ENCODE measurements at places on chromosomes 12 and 14.

- no peak for DNase-seq
Observed at GRCh38 chr14:52235866-52236510, 31.5 kb upstream of the PTGDR start.

- DNase-seq: no peak
Observed at GRCh38 chr12:53039851-53040250, 10.0 kb upstream of the TNS2 start.

GRCh38 chr12:80490329-80490728, 46.3 kb downstream of the PTPRQ start:
- DNase-seq: no peak

DNA sequence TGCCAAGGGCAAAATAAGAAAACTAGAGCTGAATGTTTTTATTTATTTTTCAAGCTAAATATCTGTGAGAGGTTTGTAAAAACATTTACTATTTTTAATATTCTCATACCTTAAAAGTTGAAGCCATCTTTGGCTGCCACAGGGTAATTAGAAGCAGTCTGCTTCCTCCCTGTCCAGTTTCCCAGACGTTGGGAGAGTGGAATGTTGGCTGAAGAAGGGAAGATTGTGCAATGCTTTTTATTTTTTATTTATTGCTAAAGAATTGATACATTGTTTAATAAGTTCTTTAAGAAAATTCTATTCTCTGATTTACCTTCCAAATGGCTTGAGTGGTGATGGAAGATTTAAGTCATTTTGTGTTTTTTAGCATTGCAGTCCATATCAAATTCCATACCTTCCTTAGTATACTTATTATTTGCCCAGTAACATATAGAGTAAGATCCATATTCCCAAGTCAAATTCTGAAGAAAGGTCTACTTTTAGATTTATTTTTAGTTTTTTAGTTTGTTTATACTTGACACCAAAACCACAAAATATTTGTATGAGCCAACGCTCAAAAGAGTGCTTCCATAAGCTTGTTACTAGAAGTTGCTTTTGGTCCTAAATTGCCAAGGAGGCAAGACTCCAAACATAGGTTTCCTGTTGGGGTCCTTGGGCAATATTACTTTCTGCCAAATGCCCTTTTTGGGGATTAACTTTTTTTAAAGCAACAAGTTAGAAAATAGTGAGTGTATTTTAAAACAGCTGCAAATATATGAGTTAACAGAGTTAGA, 124.0 kb upstream of the CPM start:
- no peak for DNase-seq

DNA sequence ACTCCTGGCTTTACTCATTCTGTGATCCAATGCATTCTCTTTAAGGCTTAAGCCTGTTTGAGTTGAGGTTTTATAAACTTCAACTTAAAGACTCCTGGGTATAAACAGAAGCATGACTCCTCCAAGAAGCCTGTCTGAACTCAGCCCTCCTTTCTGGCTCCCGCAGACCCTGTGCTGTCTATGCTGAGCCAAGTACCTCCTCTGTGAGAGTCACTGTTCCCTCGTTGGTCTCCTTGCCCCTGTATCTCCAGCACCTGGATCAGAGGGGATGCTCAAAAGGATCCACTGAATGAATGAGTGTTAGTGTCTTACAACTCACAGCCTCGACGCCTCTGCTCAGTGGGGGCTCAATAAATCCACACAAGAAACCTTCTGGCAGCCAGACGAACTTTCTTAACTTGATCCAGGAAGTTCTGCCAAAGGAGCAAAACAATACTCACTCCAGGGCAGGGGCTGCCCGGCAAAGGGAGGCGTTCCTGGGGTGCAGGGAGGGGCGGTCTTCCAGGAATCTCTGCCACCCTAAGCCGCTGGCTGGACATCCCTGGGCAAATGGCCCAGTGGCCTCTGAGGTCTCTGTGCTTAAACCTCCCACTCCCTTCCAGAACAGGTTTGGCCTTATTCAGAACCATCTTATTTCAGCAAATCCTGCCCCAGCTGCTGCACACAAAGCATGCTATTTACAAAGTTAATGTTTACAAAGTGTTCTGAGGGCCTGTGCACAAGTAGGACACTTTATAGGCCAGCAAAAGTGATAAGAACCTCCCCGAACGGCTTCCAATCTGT, 32.9 kb downstream of the MAP1LC3B2 start:
- no peak for DNase-seq

DNA sequence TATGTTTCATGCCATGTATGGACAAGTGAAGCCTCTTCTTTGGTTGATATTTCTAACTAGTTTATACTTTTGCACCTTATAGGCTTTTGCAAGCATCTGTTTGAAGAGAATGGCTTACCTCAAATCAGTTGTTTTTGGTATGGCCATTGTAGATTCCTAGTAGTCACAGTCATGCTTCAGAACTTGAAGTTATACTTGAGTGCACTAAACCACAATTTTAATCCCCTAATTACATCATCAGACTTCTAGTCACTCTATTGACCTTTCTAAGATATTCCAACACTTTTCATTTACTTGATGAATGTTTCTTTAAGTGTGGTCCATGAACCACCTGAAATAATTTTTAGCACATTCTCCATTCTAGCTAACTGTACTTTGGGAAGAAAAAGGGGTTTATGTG, 18.6 kb upstream of the KLRB1 start:
- DNase-seq: no peak

DNA sequence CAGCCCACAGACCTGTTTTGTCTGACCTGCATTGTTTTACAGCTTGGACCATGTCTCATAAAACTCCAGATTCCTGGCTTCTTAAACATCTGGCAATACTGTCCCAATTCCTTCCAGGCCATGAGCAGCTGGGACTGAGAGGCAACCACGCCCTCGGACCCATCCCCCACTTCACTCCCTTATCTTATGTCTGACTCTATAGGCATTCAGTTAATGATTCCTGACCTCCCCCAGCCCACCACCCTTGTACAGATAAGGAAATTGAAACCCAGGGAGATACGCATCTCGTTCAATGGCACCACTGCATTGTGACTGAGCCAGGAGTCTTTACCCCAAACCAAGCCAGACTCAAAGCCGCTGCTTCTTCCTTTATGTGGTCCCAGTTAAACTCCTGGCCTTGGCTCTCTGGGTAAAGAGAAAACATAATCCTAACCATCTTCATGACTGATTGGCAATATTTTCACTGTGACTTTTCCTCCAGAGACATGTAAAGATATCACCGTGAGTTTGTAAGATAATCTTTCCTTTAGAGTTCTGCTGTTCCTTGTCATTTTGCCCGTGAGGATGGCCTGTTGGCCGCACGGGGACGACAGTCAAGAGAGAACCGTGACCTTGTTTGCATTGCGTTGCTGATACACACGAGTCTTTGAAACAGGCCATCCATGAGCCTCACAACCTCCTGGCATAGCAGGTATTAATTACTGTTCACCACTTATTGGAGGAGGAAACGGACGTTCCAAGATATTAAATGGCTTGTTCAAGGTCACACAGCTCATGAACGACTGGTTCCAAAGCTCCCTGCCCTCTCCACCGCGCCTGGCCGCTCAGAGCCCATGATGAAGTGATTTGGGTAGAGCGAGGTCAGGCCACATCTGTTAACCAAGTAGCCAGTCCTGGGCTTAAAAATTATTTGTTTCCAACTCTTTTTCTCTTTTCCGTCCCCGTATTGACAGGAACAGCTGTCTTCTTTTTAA, 39.4 kb downstream of the MAP1LC3B2 start:
- DNase-seq: no peak

- DNase-seq: no peak
Observed at GRCh38 chr12:69052613-69053408, 119.8 kb upstream of the CPM start.

GRCh38 chr12:27095346-27095745, 13.0 kb upstream of the C12orf71 start:
- DNase-seq: no peak

GRCh38 chr12:88538250-88538649, 42.0 kb downstream of the KITLG start:
- no peak for DNase-seq

DNA sequence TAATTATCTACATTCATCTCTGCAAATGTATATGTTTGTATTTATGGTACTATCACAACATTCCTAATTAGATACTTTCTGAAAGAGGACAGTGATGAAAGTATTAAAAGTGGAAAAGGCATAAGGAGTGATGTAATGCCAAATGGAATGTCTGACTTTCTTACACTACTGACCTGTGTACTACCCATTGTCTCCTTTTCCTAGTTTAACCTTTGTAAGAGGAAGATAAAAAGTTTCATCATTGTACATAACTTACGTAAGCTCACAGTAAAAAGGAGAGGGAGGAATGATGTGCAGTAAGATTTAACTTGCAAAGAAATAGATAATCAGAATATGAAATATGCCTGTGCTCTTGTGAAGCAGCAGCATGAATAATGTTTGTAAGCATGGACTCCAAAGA, 55.9 kb downstream of the SOX5 start:
- DNase-seq: no peak

GRCh38 chr14:55239320-55239719, 31.9 kb upstream of the FBXO34 start:
- DNase-seq: no peak

DNA sequence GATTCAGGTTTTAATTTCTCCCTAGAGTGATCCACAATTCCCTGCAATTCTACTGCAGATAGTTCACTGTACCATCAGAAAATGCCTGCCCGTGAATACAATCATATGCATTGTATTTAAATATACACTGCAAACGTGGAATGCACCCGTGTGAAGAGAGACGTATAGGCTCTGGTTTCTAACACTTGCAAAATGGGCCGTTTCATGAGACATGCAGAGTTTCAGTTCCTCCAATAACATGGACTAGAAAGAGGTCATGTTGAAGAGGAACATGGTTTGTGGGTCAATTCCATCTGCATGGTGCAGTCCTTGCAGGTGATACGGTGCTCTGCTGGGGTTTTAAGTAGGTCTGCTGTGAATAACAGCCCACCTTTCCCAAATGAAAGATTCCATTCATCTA, 373.3 kb downstream of the TMEM132D start:
- no peak for DNase-seq

DNA sequence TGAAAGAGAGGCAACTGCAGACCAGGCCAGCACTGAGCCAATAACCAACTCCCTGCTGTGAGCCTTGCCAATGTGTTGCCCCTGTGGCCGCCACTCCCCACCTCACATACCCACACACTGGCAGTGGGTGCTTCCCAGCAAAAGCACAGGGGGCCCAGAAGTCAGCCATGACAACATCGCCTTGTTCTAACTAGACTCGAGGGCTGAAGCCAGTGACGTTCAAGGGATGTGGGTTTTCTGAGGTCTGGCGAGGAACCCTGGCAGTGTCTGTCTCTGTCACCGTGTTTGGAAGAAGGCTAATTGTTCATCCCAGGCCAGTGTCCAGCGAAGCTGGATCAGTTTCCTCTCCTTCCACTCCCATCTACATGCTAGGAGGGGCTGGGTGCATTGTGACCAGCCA, 311.8 kb upstream of the AMIGO2 start:
- peak; percentile 86 for DNase-seq

GRCh38 chr12:71602761-71603577, 60.7 kb downstream of the ZFC3H1 start:
- no peak for DNase-seq

Data from CD4-positive, alpha-beta memory T cell (primary cell).